ENCODE measurements at places on chromosomes 3 and 15. TPM values are rescaled to one million over a fixed set of nuclear protein-coding genes. Genes with fewer than 3 reads are reported as not detected.

DNA sequence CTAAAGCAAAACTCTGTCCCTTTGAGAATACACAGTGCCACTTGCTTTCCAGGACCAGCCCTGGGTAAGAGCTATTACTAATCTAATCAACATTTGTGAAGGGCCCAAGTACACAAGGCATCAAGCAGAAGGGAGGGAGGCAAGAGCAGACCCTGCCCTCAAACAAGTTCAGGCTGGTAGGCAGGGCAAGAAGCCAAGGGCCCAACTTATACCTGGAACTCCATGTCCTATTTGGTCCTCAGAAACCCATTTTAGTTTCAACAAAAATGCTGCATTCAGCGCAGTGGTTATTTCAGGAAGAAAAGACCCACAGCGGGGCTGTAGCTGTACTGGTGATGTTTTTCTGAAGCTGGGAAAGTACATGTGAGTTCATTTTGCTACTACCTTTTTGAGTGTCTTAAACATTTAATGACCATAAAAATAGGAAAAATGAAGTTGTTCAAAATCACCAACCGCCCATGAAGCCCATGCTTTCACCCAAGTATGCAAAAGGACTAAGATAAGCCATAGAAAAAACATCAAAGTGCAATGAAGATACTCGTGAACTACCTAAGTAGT lies 2.8 kb downstream of the RPS17 start:
- no peak for DNase-seq

DNA sequence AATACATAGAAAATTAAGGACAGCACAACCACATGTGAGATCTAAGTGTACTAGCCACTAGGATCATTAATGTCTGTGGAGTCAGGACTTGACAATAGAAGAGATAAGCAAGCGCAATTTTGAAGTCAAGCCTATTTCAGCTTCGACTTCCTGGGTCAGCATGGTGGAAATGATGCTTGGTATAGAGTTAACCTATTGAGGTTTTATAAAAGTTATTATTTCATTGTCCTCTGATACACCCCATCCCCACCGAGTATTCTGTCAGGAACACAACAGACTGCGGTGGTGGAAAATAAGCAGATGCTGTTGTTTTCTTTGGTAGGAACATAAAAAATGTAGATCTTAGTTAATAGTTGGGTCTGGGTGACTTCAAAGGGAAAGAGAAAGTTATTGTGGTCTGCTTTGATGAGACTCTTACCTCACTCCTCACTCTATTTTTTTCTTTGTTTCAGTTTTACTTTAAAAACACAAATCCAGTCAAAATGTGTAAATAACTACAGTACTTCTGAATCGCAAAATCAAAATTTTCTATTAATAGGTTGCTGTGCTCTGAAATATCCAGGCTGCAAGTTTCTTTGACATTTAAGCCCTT lies 82.1 kb downstream of the IL5RA start:
- DNase-seq = no peak

CDHR4 gene
- not detected for total RNA-seq

- no peak for DNase-seq
These were observed 62.2 kb downstream of the UMPS start for GRCh38 chr3:124792341-124793040.

GRCh38 chr3:116038968-116039650 lies 406.2 kb downstream of the LSAMP start:
- DNase-seq = no peak

- DNase-seq = no peak
These were observed 160.0 kb upstream of the SNTN start for GRCh38 chr3:63492464-63492863.

- no peak for DNase-seq
These were observed 257.1 kb upstream of the TRIM42 start for GRCh38 chr3:140420621-140421357.

DNA sequence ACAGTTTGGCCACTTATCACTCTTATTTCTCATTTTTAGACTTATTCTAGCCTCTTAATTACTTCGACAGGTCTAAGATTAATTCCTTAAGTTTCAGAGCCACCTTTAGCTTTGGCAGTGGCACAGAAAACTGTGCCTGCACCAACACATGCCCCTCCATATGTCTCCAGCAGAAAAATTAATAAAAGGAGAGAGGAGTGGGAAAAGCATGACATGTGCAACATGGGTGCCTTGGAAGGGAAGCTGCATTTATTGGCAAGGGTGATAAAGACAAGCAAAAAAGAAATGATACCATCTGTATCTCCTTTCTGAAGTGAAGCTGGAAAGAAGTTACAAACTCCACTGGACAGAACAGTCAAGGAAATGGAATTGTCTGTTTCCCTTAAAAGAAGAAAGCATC lies 121.7 kb upstream of the CFAP20DC start:
- no peak for DNase-seq

DNA sequence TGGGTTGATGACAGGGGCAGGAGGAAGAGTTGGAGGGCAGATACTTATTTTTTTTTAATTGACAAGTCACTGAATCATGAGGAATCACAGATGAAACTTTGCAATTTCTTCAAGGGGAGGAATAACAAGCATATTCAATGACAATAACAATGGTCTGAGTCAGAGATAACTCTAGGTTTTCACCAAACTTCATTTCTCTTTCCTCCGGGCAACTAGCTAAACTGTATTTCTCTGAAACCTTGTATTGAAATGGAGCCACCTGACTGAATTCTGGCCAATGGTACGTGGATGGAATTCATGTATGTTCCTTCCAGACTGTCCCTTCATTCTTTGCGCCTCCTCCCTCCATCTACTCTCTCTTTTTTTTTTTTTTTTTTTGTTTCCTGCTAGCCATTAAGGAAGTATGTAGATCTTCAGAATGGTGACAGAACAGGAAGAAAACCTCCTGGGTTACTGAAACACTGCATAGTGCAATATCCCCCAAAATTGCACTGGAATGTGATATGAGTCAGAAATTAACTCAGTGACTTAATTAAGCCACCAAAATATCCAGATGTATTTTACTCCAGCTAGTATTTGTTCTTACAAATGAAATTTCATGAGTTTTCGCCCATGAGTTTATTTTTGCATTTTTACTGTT lies 495.4 kb downstream of the OTOL1 start:
- DNase-seq = no peak

Measured in kidney epithelial cell (primary cell).